Skin of body (tissue), 3 donors: ENCODE measurements at places on chromosomes 6 and 20. TPM values are rescaled to one million over a fixed set of nuclear protein-coding genes. Genes with fewer than 3 reads are reported as not detected.

DNA sequence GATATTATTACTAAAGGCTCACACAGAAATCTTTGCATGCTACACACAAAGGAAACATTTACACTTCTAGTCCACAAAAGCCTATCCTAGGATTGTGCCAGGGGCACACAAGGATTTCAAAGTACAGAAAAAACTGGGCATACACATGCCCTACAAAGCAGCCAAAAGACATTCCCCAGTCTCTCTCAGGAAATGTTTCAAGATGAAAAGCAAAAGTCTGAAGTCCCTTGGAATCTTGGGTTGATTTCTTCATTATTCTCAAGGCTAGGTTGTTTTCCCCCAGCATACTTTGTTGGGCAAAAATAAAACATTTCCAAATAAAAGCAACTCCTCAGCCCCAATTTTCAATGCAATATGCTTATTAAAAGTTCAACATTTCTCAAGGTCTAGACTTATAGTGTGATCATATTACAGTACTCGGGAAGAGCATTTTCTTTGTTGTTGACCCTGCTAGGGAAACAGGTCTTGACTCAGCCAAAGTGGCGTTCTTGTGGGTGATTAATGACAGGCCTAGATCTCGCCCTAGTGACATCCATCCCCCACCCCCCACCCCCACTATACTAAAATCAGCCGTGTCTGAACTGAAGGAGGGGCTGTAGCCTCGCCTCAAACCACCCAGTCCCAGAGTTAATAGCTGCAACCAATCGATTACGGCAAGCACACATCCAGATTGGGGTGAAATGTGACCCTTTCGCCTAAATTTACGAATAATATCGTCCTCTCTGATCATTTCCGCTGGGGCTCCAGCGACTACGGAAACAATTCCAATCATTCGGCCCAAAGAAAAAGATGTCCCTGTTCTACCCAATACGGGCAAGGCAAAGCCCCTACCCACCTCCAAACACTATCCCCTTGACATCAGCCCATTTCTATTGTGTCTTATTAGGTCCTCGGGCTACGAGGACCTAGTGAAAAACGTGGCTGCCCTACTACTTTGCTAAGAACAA is 1.4 kb downstream of the AKIRIN2 start:
- peak; percentile 61 for DNase-seq

GRCh38 chr6:167839755-167840154 is 13.0 kb downstream of the AFDN start:
- no peak for DNase-seq

MAP3K4 gene
- 45.6 TPM for total RNA-seq

- no peak for DNase-seq
Measured at GRCh38 chr6:96923400-96923799, 1.1 kb upstream of the KLHL32 start.

AIF1 gene
- total RNA-seq, result 23.8 TPM

- DNase-seq, result no peak
Measured at GRCh38 chr6:24923885-24924401, 11.8 kb downstream of the RIPOR2 start.

DNA sequence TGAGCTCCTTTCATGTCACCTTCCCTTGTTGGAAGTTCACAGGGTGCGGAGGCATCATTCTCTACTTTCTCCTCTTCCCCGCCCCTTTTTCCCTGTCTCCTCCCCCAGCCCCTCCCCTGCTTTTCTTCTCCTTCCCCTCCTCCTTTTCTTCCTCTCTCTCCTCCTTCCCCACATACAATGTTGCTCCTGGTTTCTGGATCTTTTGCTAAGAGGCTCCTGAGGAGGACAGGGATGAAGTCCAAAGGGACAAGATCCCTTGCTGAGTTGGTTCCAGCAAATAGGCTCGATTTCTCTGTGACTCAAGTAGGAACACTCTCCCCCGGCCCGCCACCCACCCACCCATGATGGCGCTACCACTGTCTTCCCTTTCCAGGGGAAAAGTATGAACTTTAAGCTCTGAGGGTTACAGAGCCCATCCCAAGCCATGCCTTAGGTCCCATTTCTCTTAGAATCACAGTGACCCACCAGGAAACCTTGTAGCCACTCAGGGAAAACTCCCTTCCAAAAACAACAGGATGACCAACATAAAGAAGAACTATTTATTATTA is 852 bp upstream of the TFEB start:
- DNase-seq, result no peak

DNA sequence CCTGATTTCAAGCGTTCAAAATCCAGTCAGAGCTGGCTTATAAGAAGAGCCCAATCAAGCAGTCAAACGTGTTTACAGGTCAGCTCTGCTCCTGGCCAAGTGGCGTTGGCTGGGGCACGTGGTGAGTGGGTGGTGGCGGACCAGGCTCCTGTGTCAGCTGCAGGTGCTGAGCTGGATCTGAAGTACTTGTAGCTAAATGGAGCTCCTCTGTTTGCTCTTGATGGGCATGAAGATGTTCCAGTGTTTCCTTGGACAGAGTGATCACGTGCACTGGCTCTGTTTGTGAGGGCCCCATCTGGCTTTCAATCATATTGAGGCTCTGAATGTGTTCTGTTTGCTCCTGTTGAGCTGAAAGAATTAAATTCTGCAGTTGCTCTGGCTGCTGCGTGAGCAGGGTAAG is 10.2 kb upstream of the MICAL1 start:
- no peak for DNase-seq

SRMS gene
- total RNA-seq, result 1.1 TPM

- no peak for DNase-seq
Measured at GRCh38 chr20:21294755-21295154, 8.4 kb upstream of the XRN2 start.

C2 gene
- 4.9 TPM for total RNA-seq

GRCh38 chr6:125529061-125529460 is 220.4 kb upstream of the HEY2 start:
- DNase-seq, result no peak

DNA sequence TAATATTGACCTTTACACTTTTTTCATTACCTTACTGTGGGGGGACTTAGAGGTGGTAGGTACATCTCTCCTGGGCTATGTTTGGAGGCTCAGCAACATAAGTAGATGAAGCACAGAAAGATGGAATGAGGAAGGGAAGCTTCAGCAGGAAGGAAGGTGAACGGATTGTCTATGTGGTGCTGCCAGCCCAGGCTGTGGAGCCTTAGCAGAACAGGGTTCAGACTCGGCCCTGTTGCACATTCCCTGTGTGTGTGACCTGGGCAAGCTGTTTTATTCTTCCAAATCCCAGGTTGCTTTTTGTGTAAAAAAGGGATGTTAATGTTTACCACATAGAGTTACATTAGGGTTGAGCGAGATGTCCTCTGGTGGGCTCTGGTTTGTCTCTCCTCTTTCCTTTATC is 41.2 kb downstream of the ANKS1A start:
- DNase-seq, result no peak

AAR2 gene
- 23.4 TPM for total RNA-seq

DNA sequence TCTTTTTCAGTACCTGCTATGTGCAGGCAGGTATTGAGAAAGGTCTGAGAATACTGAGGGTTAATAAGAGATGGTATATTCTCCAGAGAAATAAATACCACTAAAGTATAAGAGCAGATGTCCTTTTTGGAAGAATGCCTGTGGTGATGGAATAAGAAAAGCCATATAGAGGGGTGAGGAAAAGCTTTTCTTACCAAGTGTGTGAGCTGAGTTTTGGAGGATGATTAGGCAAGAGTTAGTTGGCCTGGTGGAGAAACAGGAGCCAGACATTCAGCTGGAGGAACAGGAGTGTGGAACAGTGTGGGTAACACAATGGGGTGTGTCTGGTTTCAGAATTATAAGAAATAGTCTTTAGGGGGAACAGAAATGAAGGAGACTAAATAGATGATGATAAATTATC is 19.9 kb downstream of the ZNF451 start:
- no peak for DNase-seq

GRCh38 chr6:162973151-162973872 is 245.5 kb downstream of the PACRG start:
- DNase-seq, result no peak

GRCh38 chr6:10276106-10276505 is 138.8 kb downstream of the TFAP2A start:
- DNase-seq, result no peak

GRCh38 chr6:6901205-6901719 is 206.5 kb upstream of the RREB1 start:
- peak; percentile 52 for DNase-seq

GRCh38 chr6:1912731-1913130 is 303.0 kb downstream of the FOXC1 start:
- no peak for DNase-seq

SLC32A1 gene
- total RNA-seq, result not detected
